ENCODE measurements at places on chromosomes 16 and 17.

DNA sequence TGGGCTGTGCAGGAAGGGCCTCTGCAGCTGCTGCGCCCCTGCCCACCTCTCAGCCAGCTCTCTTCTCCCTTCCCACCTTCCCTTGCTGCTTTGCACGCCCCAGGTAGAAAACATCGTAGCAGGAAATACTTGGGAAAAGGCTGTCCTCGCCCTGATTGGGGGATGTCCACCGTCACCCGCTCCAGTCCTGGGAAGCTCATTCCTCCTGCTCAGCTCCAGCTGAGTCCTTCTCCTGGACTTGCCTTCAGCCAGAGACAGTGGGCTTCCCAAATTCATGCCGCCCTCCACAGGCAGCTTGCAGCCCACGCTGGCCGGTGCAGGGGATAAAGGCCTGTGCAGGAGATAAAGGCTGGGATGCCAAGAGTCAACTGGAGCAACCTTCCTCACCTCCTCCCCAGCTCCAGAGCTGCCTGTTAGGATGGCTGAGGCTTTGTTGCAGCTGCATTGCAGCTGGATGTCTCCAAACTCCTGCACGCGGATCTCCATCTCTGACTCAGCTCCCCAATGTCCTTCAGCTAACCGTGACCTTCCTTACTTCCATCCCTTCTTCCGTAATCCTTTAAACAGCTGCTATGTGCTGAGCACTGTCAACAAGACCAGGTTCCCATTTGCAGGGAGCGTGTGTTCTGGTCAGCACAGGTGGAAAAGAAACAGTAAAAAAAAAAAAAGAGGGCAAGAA, 402.0 kb upstream of the TNRC6C start:
- DNase-seq: no peak

- no peak for DNase-seq
Measured at GRCh38 chr16:25174285-25174684, 42.5 kb upstream of the AQP8 start.

GRCh38 chr17:3221850-3222249, 14.4 kb downstream of the OR1A1 start:
- no peak for DNase-seq

DNA sequence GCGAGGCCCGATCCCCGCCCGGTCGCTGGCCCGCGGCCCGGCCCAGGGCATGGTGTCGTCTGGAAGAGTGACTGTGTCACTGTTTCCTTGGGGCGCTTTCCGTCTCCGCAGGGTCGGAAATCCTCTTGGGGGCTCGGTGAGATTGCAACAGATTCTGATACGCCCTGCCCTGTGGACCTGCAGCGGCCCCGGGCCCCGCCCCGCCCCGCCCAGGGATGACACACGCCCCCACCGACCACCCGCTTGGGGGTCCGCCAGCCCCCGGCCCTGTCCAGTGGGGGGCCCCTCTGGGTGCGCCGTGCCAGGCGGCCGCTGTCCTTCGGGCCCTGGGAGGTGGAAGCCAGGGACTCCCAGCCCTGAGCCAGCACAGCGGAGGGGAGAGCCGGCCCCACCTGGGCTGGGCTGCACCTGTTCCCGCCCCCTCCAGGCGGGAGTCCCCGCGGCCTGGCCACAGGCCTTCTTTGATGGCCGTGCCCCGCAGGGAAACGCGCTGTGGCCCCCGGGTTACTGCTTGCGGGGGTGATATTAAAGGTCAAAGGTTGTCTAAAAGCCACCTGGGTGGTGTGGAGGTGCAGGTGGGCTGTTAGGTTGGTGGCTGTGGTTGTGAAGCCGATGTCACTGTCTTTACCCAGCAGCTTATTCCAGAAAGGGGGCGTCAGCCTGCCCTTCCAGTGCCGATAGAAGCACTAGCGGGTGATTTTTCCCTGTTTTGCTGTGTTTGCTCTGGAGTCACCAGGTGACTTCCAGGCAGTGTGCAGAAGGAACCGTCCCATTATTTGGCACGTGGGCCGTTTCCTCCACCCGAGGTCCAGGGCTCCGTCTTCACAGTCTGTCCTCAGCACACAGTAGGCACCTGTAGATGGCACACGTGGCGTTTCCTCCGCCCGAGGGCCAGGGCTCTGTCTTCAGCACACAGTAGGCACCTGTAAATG, 752 bp downstream of the TBC1D24 start:
- peak; percentile 35 for DNase-seq

- DNase-seq: no peak
Measured at GRCh38 chr16:987906-988305, 6.3 kb downstream of the SOX8 start.

DNA sequence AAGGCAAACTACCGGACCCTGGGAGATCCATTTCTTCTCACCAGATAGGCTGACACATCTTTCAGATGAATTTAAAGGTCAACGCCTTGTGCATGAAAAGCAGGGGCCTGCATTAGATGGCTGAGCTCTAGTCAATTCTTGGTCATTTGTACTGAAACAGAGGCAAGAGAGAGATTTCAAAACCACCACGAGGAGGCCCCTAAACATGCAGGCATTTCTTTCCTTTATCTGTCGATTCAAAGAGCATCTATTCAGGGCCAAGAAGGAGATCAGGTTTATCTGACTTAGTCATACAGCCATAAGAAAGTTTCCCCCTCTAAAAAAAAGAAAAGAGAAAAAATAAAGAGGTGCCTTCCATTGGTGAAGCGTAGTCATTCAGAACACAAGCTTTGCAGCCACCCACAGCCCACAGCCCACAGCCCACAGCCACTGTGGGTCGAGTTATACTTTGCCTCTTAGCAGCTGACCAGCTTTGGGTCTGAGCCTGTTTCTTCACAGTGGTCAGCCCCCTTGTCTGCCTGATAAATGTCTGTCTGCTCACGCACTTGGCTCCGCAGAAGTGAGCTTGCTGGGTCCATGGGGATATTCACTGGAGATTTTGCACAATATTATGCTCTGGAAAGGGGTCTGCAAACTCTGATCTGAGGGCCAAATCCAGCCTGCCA, 207.5 kb downstream of the CDH13 start:
- DNase-seq: no peak

DNA sequence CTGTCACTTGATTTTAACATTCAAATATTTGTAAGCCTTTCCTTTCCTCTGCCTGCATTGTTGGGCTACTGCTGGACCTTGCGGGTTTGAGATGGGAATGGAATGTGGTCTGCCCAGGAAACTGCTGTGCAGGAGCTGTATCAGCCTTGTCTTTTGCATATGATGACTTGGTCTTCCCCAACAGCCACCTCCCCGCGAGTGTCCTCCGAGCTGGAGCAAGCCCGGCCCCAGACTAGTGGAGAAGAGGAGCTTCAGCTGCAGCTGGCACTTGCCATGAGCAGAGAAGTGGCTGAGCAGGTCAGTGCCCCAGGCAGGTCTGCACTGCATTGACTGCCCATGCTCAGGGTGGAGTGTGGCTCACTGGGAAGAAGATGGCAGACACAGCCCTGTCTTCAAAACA, 52.8 kb downstream of the B9D1 start:
- DNase-seq: no peak

DNA sequence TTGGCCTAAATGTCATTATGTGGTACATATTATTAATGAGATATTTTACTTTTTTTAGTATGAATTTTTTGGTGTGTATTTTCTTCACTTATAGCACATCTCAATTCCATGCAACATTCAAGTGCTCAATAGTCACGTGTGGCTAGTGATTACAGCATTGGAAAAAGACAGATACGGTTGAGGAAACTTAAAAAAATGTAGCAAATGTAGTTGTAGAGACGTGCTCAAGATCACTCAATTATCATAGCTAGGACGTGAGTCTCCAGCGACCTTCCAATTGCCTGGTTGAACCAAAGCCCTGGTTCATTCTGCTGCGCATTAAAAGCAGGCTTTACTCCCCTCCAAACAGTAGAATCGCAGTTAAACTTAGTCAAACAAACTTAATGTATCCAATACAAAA, 1.2 kb upstream of the LIG3 start:
- DNase-seq: no peak

DNA sequence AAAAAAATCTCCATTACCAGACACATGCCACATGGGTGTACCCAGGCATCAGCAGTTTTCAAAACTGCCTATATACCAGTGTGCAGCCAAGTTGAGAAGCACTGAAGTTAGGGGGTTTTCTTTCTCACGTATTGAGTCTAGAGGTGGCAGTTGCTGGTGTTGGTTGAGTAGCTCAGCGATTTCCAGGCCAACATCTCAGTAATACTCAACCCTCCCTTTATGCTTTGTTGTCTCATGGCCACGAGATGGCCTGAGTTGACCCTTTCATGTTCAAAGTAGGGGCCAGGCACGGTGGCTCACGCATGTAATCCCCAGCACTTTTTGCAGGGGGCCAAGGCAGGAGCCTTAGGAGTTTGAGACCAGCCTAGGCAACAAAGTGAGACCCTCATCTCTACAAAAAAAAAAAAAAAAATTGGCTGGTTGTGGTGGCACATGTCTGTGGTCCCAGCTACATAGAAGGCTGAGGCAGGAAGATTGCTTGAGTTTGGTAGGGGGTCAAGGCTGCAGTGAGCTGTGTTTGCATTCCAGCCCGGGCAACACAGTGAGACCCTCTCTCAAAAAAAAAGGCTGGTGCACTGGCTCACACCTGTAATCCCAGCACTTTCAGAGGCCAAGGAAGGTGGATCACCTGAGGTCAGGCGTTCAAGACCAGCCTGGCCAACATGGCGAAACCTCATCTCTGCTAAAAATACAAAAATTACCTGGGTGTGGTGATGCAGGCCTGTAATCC, 10.8 kb downstream of the LRRC3C start:
- DNase-seq: no peak

- peak; percentile 59 for DNase-seq
Measured at GRCh38 chr16:14301169-14302030, 230.3 kb downstream of the MRTFB start.

- peak; percentile 81 for DNase-seq
Measured at GRCh38 chr16:11251525-11252481, 4.2 kb downstream of the SOCS1 start.

DNA sequence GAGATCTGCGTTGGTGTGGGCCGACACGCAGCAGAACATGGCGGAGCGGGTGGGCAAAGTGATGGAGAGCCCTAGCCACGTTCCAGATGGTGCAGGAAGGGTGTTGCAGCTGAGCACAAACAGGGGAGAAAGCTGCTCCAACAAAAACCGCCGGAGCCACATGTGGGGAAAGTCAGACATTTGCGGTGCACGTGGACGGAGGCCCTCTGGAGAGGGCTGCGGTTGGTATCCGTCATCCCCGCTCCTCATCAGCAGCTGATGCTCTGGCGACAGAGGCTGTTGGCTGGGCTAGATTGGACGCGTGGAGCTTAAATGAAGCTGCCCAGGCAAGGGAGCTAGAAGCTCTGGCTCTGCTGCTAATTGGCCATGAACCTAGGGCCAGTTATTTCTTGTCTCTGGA, 43.5 kb upstream of the ADCY9 start:
- no peak for DNase-seq

DNA sequence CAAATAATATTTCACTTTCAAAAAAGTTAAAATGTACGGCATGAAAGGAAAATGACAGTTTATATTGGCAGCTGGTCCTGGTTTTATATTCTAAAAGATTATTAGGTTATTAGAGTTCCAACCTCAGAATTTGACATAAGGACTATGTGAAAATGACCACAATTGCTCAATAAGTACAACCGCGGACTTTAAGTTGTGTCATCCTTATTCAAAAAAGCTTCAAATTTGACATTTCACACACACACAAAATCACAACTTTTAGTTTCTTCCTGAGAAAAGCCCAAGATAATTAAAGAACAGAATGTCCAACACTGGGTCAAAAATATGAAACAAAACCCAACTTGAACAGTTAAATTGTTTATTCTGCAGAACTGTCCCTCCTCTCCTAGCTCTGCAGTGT, 133.2 kb upstream of the AXIN2 start:
- DNase-seq: no peak

DNA sequence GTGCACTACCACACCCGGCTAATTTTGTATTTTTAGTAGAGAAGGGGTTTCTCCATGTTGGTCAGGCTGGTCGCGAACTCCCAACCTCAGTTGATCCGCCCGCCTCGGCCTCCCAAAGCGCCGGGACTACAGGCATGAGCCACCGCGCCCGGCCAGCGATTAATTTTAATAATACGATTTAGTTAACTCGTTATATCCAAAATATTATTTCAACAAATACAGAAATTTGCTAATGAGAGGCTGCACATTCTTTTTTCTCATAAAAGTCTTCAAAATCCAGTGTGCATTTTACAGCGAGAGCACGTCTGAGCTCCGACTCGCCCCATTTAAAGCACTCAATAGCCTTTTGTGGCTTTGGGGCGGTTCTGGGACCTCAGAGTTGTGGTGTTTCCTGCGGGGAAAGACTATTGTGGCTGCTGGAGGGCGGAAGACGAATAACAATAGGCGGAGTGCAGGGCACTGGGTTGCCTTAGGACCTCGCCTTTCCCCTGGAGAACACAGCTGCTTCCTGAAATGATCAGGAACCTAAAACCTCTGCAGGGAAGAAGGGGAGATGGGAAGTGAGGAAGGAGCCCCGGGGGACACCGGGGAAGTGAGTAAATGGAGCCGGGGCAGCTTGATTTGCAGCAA, 2.9 kb upstream of the ZSCAN10 start:
- no peak for DNase-seq

DNA sequence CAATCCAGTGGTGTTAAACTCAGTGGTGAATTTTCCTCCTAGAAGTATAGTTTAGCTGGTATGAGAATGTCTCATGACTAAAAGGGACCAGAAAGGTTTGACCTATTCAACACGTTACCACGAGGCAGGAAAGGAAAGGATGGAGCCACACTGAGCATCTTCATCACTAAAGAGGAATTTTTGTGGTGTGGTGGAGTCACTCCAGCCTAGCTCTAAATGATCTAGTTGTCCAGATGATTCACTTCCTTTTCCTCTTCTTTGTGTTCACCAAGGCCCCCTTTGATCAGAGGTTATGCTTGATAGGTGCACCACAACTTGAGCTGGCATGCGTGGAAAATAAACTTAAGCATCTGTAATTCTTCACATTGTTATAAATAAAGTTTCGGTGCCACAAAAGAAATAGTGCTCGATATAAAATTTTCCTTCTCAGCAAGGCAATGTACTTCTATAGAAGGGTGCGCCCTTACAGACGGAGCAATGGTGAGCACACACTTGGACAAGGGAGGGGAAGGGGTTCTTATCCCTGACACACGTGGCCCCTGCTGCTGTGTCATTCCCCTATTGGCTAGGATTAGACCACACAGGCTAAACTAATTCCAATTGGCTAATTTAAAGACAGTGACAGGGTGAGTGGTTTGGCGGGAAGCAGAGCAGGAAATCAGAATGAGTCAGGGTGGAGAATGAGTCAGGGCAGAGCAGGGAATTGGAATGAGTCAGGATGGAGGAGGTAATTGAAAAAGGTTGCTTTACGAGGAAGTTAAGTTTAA, 254.6 kb downstream of the HS3ST3A1 start:
- DNase-seq: no peak

DNA sequence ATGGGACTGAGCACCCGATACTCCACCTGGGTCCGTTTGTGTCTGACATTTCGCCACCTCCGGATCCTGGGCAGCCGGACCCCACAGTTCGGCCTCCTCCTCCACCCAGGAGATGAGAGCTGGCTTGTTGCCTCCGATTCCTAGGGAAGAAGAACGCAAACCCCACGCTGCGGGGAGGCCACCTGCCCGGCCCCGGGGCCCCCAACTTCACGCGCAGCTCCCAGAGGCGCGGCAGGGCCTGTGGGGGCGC, 542 bp downstream of the ZNF764 start:
- DNase-seq: no peak

- DNase-seq: no peak
Measured at GRCh38 chr16:30137897-30138296, 14.9 kb upstream of the MAPK3 start.

All from stimulated activated CD4-positive, alpha-beta T cell treated with anti-CD3 and anti-CD28 coated beads, Interleukin-2, amount 100 ng/mL, for 4 hours (primary cell).